GM20000 (cell line): ENCODE measurements at places on chromosomes 6 and 20.
A peak's percentile ranks its signal among the peaks of the same experiment; 100 is the strongest.

GRCh38 chr20:45506398-45506797 is 9.0 kb downstream of the SPINT3 start:
- DNase-seq, result no peak

- DNase-seq, result peak; percentile 67
Observed at GRCh38 chr20:3156811-3157619, 2.6 kb downstream of the FASTKD5 start.

DNA sequence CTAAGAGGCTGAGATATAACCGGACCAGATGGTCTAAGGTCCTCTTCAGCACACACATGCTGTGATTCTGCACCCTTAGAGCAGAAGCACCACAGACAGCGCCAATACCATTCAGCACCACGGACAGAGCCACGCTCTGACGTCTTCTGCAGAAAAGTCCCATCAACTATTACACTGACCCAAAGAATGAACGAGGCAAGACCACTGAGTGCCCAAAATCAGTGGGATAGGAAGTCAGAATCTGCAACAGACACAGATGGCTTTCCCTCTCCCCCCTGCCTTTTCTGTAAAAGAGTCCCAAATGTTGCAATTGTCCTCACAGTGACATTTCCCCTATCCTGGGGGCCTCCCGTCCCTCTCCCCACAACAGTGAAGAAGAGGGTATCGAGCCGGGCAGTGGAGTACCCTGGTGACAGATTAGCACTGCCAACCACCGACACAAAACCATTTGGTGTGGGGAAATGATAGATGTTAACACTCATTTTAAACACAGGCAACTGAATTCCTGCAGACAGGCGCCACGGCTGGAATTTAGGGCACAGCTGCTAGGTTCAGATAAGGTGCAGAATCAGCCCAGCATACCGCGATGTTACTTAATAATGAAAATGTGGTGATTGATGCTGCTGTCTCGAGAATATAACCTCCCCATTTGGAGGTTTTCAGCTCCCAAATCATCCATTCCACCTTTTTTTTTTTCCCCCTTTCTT is 66.6 kb upstream of the CTNNBL1 start:
- DNase-seq, result peak; percentile 49

DNA sequence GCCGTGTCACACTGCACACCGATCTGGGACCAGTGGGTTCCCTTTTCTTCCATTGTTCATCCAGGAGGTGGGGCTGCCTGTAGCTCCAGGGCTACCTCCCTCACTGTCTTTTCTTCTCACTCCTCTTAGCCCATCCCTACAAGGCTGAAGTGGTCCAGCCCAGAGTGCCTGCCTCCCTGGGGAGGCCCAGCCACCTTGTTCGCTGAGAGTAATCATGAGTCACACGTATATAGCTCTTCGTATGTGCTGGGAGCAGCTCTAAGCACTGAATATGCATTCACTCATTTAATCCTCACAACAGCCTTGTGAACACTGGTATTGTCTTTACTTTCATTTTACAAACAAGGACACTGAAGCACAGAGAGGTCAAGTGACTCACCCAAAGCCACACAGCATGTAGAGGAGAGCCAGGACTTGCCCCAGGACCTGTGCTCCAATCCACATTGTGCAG is 14.7 kb upstream of the CCDC167 start:
- no peak for DNase-seq

GRCh38 chr6:8131265-8131897 is 29.0 kb upstream of the EEF1E1 start:
- DNase-seq, result peak; percentile 36

DNA sequence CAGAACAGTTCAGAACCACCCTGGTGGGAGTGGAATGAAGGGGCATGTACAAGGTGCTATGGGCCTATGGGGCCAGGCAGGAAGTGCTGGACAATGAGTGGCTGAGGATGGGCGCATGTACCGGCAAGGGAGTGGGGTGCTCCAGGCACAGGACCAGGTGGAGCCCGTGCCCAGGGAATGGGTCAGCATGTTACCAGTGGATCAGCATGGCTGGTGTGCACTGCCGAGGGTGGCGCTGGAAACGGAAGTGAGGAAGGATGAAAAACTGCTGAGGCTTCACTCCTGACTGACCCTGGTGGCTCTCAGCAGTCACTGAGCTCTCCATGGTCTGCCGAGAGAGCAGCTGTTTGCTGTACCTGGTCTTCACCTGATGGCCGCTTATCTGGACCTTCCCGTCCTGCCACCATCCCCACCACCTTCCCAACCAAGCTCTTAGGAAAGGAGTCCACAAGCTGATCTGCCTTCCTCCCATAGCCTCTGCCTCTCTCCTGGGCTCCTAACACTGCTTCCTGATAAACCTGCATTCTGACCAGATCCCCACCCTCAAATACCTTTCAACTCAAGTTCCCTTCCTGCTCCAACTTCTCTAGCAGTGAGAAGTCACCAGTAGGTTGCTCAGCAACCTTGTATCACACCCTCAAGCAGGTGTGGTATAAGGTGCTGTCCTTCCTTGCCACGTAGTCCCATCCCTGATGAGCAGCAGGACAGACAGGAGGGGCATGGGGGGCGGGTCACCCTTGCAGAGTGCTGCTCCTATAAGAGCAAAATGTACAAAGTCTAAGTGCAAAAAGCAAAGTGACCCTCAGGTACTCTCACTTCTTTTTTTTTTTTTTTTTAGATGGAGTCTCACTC is 7.1 kb downstream of the UQCC2 start:
- no peak for DNase-seq

DNA sequence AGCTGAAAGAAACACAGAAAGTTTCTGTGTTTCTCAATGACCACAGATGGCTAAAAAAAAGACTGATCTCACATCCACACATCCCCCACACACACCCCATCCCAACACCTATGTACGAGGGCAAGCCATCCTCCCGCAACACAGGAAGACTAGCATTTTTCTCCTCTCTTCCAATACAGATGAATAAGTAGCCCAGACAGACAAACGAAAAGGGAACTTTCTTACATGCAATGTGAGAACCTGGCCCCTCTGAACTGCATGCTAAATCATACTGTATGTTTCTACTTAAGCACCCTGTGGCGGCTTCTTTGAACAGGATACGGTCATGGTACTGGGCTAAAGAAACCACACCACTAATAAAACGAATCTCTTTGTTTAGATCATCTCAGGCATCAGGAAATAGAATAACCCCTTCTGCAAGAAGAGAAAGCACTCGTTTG is 116.2 kb downstream of the GMDS start:
- DNase-seq, result peak; percentile 52

- no peak for DNase-seq
Observed at GRCh38 chr6:31208506-31208905, 38.0 kb upstream of the POU5F1 start.

- DNase-seq, result peak; percentile 81
Observed at GRCh38 chr20:63082308-63082938, 75.7 kb upstream of the BHLHE23 start.

DNA sequence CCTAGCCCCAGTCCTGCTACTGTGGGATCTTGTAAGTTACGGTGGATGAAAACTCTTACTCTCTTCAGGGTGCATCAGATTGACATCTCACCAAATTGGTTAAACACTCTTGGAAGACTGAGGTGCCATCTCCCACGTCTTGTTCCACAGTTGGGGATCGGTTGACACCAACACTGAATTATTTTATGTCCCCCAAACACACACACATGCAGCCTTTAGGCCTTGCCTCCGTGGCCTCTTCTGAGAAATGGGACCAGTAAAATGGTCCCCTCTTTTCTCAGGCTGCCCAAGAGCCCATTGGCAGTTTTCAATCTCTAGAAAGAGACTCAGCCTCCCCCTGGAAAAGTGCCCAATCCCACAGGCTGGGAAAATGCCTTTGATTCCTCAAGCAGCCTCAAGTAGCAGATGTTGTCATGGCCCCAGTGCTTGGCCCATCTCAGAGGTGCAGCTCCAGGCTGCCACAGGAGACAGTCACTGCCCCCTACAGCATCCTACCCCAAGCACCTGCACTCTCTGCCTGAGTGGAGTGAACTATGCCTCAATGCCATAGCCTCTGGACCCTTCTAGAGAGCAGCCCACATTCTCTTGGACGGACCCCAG is 163.9 kb downstream of the ANKRD60 start:
- no peak for DNase-seq

DNA sequence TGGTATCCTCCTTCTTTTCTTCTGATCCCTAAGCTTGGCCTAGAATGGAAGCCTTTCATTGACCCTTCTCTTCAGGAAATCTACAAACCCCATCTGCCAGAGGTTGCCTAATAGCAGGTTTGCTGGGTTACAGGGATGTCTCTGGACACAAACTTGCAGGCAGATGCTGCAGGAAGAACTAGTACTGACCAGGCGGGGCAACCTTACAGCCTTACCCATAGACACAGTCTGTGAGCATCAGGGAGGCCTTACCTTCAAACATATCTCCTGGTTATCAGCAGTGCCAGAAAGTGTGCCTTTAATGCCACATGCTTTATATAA is 2.6 kb downstream of the SCUBE3 start:
- DNase-seq, result no peak

DNA sequence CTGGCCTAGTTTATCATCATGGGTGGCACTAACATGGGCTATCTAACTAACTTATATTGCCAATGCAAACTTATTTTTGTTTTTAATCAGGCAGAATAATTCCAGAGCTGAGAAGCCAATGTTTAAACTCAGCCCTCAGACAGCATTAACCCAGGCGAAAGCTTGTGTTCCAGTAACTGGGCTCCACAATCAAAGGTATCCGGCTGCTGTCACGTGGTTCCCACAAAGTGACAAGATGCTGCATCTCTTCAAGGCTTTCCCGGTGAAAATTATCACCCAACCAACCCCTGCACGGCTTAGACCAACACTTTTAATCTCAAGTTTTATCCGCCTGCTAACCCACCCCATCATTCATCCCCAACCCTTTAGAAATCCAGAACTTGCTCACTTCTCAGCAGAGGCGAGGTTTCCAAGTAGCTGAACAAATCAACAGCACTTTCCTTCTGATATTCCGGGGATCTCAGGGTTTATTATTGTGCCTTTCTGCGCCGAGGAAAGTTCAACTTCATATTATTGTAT is 885 bp downstream of the MTCL3 start:
- DNase-seq, result no peak

- DNase-seq, result no peak
Observed at GRCh38 chr20:38250609-38251008, 9.9 kb downstream of the KIAA1755 start.

DNA sequence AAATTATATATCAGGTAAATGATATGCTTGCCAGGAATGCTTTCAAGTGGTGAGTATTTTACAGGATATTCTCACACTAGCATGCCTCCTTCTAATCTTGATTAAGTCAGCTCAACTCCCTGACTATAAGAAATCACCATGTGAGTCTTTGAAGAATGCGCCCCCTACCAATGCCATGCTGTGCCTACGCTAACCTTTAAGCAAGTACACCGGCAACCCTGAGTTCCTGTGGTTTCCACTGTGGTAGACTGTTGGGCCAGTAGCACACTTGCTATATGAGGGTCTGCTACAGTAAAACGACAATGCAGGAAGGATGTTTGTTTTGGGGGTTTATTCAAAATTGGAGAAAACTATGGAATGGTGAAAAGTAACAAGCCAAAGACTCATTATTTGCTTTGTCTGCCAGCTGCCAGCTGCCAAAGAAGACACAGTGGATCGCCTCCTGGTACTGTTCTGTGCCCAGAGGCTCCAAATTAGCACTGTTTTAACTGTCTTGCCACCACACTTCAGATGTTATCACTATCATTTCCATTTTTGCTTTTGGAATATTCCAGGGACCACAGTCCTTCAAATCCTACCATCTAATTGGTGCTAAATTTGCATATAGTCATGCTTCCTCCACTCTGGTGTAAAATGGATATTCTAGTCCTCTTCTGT is 333.5 kb downstream of the RNGTT start:
- DNase-seq, result no peak

DNA sequence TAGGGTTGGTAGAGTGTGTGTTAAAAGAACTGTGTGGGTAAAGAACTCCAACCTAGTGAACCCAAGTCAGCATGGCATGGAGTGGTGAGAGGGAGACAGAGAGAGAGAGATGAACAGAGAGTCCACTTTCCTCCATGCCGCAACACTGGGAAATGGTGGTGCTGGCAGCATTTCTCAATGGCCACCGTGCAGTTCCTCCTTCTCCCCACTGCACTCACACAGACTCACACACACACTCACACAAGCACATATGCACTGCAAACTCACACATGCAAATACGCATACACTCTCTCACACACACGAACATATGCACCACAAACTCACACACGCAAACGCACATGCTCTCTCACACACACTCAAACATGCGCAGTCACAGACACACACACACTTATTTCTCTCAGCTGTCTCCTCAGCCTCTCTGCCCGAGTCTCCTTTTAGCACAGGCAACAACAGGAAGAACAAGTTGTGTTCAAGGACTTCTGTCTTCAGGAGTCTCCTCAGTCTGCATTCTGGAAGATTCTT is 66.5 kb upstream of the LY86 start:
- DNase-seq, result no peak

GRCh38 chr6:141057761-141058160 is 1075.0 kb upstream of the GJE1 start:
- DNase-seq, result no peak

DNA sequence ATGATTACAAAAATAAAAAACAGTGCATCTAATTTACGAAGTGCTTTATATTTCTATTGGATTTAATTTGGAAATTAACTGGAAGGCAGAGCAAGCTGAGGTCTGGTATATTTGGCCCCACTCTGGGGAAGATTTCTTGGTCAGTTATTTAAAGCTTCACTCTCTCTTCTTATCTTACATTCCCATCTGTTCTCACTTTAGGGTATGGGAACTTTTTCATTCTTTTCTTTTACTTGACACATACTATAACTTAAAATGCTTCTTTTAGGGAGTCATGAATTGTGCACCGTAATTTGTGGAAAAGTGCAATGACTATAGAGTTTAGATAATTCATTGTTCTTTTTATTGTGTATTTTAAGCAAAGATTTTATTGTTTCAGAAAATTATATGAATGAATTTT is 170.4 kb downstream of the BCKDHB start:
- DNase-seq, result no peak

DNA sequence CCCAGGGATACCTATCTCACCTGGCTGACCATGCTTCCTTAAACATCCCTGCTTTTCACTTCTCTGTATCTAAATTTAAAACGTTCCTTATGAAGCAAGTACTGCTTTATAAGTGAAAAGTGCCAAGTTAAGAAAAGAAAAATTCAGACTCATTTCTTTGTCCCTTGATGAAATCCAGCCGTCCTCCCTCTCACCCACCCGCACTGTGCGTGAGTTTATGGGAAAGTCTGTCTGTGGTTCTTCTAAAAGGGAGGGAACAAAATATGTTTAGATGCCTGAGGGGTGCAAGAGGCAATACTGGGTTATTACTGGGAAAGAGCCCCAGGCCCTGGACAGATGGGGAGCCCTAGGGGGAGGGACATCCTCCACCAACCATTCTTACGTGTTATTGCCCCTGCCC is 31.2 kb downstream of the SPDEF start:
- DNase-seq, result no peak
